ENCODE measurements at places on chromosomes 13 and 19.

GRCh38 chr13:20566898-20567874, at the start of gene IFT88:
TSS of gene IFT88 (plus strand) at chr13:20567157. CDS start at chr13:20574386, 7,229 bp downstream.
- H3K4me1 ChIP-seq: peaks cover 19% of the 10 kb centered on the region
- H3K36me3 ChIP-seq: peaks cover 16% of the 10 kb centered on the region
- H3K27ac ChIP-seq: peak within 1 kb of the TSS; percentile 80

- H3K4me1 ChIP-seq: peaks cover 16% of the 10 kb centered on the region
- no peaks in the 10 kb centered on the region for H3K36me3 ChIP-seq
- no peak overlapping the region for H3K27ac ChIP-seq
- peaks cover 48% of the 10 kb centered on the region for H3K27me3 ChIP-seq
These were observed 1.1 kb upstream of the ONECUT3 start for GRCh38 chr19:1752009-1752756.

DNA sequence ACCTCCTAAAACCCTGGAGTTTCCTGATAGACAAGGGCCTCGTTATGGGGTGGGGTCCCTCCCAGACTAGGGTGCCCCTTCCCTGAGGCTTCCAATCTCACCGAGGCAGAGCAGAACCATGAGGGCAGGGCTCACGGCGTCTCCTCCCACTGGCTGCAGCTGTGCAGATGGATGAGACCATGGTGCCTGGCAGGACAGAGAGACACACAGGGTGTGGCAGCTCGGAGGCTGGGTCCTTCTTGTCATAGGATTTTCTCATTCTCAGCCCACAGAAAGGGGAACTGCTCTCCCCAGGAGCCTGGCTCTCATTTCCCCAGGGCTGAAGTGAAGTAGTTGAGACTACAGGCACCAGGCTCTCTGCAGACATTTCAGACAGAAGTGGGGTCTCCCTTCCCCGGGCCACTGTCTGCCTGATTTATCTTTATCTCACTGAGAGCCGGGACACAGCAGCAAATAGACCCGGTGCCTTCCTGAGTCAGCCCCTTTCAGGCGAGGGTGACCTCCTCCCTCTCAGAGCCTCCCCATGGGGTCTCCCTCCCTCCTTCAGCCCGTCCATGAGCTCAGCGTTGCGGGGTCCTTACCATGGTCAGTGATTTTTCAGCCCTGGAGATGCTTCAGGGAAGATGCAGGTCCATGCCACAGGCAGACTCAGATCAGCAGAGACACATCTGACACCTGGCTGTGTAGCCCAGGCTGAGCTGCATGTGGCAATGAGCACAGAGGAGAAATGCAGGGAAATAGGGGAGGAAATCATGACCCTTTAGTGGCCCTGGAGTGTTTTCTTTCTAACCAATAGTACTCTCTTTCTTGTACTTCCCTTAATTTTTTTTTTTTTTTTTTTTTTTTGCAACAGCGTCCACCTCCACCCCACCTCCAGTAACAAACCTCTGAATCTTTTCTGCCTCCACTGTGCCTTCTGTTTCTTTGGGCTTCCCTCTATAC, at the start of gene LILRA5:
Gene LILRA5, minus strand, starts transcription at position 731 of the 942 bp plus-strand sequence. Its CDS starts 147 bp downstream, at position 584.
- no peak within 1 kb of the TSS for H3K27ac ChIP-seq
- DNase-seq: no peak
- no peaks in the 10 kb centered on the region for H3K4me1 ChIP-seq
- H3K36me3 ChIP-seq: no peaks in the 10 kb centered on the region
- H3K4me3 ChIP-seq: no peak within 1 kb of the TSS

- peaks cover 8% of the 10 kb centered on the region for H3K27me3 ChIP-seq
- H3K27ac ChIP-seq: no peak overlapping the region
- DNase-seq: no peak
- H3K4me3 ChIP-seq: no peak overlapping the region
These were observed 202.2 kb upstream of the STARD13 start for GRCh38 chr13:33487575-33488243.

DNA sequence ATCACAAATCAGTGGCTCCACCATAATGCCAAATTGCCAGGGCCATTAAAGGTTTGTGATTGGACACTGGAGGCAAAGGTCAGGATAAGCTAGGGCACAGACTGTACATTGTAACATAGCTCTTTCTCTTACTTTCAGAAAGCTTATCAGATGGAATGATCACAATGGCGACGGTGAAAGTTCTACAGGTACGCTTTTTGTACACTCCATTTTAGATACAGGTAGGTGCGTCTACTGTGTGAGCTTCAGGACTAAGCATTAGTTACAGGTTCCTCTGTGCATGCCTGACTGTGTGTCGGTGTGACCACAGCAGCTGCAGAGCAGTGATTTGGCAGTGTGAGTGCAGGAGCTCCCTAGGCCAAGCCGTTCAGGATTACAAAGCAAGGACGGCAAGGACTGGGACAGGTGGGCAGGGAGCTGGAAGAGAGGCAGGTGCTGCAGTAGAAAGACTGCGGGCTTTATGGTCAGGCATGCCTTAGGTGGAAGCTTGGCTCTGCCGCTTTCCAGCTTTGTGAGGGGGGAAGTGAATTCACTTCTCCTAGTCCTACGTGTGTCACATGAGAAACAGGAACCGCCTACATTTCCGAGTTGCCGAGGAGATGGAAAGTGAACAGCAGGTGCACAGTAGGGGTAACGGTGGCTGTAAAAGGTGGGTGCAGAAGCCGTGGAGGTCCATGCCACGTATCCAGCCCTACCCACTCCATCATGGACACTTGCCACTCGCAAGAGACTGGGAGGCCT, 49.6 kb downstream of the MRPL57 start:
- H3K36me3 ChIP-seq: no peaks in the 10 kb centered on the region
- DNase-seq: no peak
- H3K27ac ChIP-seq: no peak overlapping the region

DNA sequence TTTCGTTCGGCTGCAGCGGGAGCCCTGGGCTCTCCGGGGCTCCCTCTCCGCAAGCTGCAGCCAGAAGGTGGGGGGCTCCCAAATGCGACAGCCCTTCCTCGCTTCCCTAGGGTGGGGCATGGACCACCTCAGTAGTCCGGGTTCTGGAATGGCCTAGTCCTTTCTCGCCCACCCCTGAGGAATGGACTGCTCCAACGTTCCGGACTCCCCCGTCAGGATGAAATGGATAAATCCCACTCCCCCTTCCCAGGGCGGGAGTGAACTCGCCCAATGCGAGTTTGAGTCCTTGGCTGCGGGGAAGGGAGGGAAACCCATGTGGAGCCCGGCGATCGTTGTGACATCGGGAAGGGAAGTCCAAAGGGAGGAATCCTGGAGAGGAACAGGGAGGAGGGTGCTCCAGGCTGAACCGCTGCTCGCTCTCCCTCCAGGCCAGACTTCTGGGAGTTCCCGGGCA, 5.5 kb downstream of the HRC start:
- H3K4me1 ChIP-seq: peaks cover 28% of the 10 kb centered on the region
- H3K27me3 ChIP-seq: peaks cover 64% of the 10 kb centered on the region
- peak overlapping the region; percentile 67 for H3K4me3 ChIP-seq
- no peak overlapping the region for H3K27ac ChIP-seq
- DNase-seq: no peak

DNA sequence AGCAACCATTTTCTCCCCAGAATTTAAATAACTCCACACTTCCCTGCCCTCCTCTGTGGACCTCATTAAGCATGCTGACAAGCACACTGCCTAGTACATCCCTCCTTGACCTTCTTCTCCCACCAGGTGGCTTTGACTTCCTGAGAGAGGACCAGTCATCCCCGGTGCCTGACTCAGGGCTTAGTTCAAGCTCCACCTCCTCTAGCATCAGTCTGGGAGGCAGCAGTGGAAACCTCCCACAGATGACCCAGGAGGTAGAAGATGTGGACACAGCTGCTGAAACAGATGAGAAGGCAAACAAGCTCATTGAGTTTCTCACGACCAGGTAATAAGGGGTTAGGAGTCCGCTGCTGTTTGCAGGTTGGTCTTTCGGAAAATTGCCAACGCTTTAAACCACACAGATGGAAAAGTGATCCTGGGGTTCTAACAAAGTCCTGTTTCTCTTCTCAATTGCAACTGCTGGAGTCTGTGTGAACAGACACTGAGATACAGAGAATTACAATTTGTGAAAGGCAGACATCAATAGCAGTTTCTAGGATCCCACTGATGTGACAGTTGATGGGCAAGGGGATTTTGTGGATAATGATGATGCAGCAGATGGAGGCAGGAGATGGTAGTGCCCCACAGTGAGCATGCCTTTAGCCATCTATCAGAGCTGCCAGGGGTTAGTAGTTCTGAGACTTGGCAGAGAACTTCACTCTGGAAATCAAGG, 86.7 kb downstream of the ZAR1L start:
- H3K4me1 ChIP-seq: no peaks in the 10 kb centered on the region
- H3K4me3 ChIP-seq: no peak overlapping the region
- DNase-seq: peak; percentile 22
- peaks cover 1% of the 10 kb centered on the region for H3K36me3 ChIP-seq
- no peaks in the 10 kb centered on the region for H3K27me3 ChIP-seq
- H3K27ac ChIP-seq: no peak overlapping the region

DNA sequence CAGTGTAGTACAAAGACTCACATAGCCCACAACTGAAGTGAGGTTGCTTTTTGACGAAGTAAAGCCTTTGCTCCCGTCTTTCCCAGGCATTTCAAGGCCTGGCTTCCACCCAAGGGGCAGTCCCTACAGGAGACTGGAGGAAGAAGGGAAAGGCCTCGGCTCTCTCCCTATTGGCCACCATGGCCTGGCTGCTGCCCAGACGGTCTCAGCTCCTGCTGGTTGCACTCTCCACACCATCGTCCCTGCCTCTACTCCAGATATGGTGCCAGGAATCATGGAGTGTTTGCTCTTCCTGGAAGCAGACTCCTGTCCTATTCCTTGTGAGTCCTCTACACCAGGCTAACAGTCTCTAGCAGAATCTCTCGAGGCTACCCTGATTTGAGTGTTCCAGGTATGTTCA, 124.1 kb upstream of the UQCRFS1 start:
- H3K36me3 ChIP-seq: no peaks in the 10 kb centered on the region
- H3K4me1 ChIP-seq: no peaks in the 10 kb centered on the region
- H3K27me3 ChIP-seq: peaks cover 6% of the 10 kb centered on the region
- no peak overlapping the region for H3K27ac ChIP-seq
- DNase-seq: no peak

GRCh38 chr13:77898097-77898496, 20.5 kb downstream of the EDNRB start:
- peaks cover 6% of the 10 kb centered on the region for H3K27me3 ChIP-seq
- no peaks in the 10 kb centered on the region for H3K4me1 ChIP-seq
- no peak overlapping the region for H3K4me3 ChIP-seq
- no peaks in the 10 kb centered on the region for H3K36me3 ChIP-seq
- no peak for DNase-seq

- no peaks in the 10 kb centered on the region for H3K27me3 ChIP-seq
- H3K36me3 ChIP-seq: peaks cover 6% of the 10 kb centered on the region
- H3K4me3 ChIP-seq: no peak overlapping the region
- no peak for DNase-seq
- H3K4me1 ChIP-seq: no peaks in the 10 kb centered on the region
These were observed 24.8 kb downstream of the GGACT start for GRCh38 chr13:100563779-100564178.
